Liver (tissue), 10 donors: ENCODE measurements at places on chromosomes 4 and X. TPM values are rescaled to one million over a fixed set of nuclear protein-coding genes. Genes with fewer than 3 reads are reported as not detected.

The GPR50 gene
- not detected for total RNA-seq

The AWAT2 gene
- not detected for total RNA-seq

The STIM2 gene
- 5.4 TPM for total RNA-seq

The FMR1 gene
- 29.4 TPM for total RNA-seq

The SLC34A2 gene
- 0.14 TPM for total RNA-seq

The BBS7 gene
- 8.4 TPM for total RNA-seq

The ARHGEF38 gene
- total RNA-seq: 0.50 TPM

The CABS1 gene
- not detected for total RNA-seq

The AR gene
- 2.8 TPM for total RNA-seq

The DCAF8L2 gene
- not detected for total RNA-seq

The CTAG1A gene
- not detected for total RNA-seq

The INTU gene
- total RNA-seq: 1.3 TPM

The PPBP gene
- total RNA-seq: 0.67 TPM

The SPANXA1 gene
- total RNA-seq: not detected

The OPHN1 gene
- 1.2 TPM for total RNA-seq

The BMPR1B gene
- 0.59 TPM for total RNA-seq

The EGFL6 gene
- total RNA-seq: not detected

The MRPL1 gene
- total RNA-seq: 16.6 TPM

The HSFX3 gene
- total RNA-seq: not detected

The VEGFC gene
- total RNA-seq: 0.65 TPM

The FDCSP gene
- not detected for total RNA-seq

The FGFBP1 gene
- total RNA-seq: not detected

The WDR44 gene
- 6.9 TPM for total RNA-seq

The XAGE1A gene
- total RNA-seq: not detected

The XAGE2 gene
- not detected for total RNA-seq

The TNMD gene
- total RNA-seq: not detected

The TRIML2 gene
- not detected for total RNA-seq

The SLC16A2 gene
- total RNA-seq: 24.1 TPM

The DRP2 gene
- under 0.01 TPM for total RNA-seq

The RTL9 gene
- total RNA-seq: 0.25 TPM

The CDX4 gene
- not detected for total RNA-seq

The MND1 gene
- total RNA-seq: 0.17 TPM

The UGT8 gene
- not detected for total RNA-seq

The RIBC1 gene
- total RNA-seq: 0.25 TPM

The SPANXN3 gene
- not detected for total RNA-seq

The AGA gene
- total RNA-seq: 36.7 TPM

The FRAS1 gene
- 6.0 TPM for total RNA-seq

The RNF175 gene
- total RNA-seq: 0.08 TPM

The CXorf65 gene
- total RNA-seq: not detected

The OTUD6A gene
- not detected for total RNA-seq

The PABPC1L2A gene
- total RNA-seq: not detected

The PRR32 gene
- total RNA-seq: not detected

The SAGE1 gene
- total RNA-seq: 0.05 TPM

The TLL1 gene
- 0.25 TPM for total RNA-seq

The ASB12 gene
- not detected for total RNA-seq

The ANXA10 gene
- total RNA-seq: 26.9 TPM

The FUNDC1 gene
- 3.1 TPM for total RNA-seq

The COL4A5 gene
- 1.3 TPM for total RNA-seq

The CSAG3 gene
- not detected for total RNA-seq

The F8A2 gene
- total RNA-seq: not detected

The RHOXF1 gene
- total RNA-seq: not detected
